ENCODE measurements at places on chromosomes 2 and 18.
A peak's percentile ranks its signal among the peaks of the same experiment; 100 is the strongest.

- DNase-seq, result no peak
These were observed 207.2 kb downstream of the ETAA1 start for GRCh38 chr2:67604360-67604759.

DNA sequence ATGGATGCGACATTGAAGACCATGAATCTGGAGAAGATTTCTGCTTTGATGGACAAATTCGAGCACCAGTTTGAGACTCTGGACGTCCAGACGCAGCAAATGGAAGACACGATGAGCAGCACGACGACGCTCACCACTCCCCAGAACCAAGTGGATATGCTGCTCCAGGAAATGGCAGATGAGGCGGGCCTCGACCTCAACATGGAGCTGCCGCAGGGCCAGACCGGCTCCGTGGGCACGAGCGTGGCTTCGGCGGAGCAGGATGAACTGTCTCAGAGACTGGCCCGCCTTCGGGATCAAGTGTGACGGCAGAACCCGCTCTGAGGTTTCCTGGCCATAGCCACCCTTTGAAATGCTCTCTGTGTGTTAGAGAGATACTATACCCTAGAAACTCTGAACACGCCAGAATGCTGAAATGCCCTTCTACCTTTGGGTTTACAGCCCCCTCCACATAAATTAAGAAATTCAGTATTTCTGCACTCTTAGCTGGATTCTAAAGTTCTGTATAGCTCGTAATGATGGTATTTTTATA, 659 bp downstream of the CHMP1B start:
- DNase-seq, result no peak

DNA sequence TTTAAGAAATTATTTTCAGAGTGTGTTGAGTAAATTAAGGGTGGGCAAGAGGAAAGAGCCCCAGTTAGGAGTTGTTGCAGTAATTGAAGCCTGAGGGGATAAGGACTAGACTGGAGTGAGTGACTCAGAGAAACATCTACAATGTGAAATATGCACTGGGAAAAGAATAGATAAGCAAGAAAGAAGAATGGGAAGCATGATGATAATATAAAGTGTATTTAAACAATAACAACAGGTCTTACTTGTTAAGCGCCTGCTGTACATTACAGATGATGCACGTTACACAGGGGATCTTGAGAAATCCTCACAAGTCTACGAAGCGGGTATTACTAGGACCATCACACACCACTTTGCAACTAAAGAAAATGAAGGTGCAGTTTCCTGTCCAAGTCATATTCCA, 73.6 kb upstream of the STK17B start:
- DNase-seq, result no peak

DNA sequence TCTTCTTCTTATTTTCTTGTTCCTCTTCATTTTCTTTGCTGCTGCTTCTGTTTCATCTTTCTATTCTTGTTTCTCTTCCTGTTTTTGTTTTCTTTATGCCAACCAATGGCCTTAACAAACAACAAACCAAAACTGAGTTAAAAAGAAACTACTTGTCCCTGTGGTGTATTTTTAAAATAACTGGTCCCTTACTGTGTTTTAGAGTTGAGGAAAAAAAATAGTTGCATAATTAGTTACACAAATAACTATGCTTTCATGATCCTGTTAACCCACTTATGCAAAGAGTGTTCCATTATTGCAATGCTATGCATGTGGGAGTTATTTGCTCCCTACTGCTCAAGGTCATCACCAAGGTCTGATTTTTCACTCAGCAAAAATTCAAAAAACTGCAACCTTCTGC, 39.5 kb upstream of the IMP4 start:
- no peak for DNase-seq

DNA sequence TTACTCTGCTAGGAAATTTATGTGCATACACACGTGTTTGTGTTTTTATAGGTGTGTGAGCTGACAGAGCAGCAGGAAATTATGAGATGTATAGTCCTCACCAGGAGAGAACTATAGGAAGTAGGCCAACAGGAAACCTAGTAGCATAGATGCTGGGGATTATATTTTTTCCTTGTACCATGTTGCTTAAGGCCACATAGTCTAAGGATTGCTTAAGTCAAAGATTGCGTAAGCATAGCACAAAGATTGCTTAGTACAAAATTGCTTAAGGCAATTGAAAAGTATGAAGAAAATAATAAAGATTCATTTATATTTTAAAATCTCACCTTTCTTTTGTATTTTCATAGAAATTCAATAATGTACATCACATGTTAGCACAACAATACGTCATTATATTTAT, 18.7 kb upstream of the CCDC102B start:
- DNase-seq, result no peak

DNA sequence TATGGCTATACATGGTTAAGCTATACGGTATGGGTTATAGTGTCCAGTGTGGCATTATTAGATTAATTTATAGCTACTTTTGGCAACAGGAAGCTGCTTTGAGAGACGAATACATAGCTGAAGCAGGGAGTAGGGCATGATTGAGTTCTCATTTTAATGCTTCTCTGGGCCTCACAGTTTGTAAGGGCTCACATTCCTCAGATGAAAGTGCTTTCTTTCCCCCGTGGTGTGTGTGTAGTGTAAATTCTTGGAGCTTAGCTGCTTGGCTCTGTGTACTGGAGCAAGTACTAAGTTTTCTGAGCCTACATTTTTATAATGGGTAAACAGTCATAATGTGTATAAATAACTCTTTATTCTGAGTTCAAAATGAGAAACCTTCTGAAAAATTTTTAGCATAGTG, 173.7 kb downstream of the PTPRM start:
- DNase-seq, result no peak

DNA sequence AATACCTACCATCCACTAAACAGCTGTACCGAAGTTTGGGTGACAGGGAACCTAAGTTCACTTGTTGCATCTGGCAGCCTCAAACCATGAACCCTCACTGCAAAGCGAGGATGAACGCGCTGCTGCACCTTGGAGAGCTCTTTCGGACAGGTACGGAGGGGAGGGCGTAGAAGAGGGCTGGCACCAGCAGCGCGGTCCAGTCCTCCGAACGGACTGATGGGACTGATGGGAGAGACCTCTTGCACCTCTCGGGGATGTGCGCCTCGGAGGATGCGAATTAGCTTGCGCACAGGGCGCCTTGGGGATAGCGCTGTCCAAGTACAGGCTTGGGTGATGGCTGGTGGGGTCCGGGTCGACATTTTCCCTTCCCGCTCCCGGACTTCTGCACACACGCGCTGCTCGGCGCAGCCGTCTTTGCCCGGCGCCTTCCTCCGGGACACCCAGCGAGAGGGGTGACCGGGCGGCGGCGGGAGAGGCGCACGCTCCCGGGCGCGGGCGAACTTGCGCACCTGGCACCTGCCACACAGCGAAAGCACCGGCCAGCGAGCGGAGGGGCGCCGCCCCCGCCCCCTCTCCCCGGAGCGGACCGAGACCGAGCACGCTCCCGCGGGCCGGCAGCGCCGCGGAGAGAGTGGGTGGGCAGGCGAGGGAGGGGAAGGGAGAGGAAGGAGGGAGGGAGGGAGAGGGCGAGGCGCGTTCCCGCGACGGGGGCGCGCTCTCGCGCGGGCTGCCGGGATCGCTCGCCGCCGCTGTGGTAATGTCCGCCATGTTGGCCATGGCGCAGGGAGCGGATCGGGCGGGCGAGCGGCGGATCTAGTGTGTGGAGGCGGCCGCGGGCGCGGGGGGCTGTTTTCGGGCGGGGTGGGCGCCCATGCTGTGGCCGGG, at the start of gene EPC2:
EPC2 (plus strand) TSS at position 754 of the 885 bp plus-strand sequence. CDS start 267 bp downstream, outside the sequence.
- peak; percentile 83 for DNase-seq

DNA sequence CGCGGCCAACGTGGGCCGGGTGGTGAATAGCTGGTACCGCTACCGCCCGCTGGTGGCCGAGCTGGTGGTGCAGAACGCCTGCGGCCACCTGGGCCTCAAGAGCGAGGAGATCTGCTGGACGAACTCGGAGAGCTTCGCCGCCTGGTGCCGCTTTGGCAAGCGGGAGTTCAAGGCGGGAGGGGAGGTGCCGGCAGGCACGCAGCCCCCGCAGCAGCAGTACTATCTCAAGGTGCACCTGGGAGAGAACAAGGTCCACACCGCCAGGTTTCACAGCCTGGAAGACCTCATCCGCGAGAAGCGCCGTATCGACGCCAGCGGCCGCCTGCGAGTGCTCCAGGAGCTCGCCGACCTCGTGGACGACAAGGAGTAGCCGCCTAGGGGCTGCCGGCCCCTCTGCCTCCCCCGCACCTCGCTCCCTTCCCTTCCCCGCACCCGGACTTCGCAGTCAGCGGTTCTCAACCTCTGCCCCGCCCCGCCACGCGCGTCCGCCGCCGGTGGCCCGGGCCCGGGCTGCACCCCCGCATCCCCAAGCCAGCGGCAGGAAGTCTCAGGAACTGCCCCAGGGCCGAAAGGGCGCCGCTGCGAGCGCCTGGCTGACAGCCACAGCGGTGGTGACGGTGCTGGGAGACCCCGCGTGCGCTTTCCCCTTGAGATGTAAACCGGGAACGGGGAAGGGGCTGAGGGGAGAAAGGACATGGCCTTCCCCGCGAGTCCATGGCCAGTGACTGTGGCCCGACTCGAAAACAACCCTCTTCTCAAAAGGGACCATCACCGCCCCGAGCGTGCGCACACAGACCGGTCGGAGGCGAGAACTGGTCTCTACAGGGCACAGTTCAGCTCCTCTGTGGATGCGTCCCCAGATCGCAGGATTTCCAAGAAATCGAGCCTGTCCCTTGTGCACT, 2.2 kb downstream of the LRATD1 start:
- no peak for DNase-seq

DNA sequence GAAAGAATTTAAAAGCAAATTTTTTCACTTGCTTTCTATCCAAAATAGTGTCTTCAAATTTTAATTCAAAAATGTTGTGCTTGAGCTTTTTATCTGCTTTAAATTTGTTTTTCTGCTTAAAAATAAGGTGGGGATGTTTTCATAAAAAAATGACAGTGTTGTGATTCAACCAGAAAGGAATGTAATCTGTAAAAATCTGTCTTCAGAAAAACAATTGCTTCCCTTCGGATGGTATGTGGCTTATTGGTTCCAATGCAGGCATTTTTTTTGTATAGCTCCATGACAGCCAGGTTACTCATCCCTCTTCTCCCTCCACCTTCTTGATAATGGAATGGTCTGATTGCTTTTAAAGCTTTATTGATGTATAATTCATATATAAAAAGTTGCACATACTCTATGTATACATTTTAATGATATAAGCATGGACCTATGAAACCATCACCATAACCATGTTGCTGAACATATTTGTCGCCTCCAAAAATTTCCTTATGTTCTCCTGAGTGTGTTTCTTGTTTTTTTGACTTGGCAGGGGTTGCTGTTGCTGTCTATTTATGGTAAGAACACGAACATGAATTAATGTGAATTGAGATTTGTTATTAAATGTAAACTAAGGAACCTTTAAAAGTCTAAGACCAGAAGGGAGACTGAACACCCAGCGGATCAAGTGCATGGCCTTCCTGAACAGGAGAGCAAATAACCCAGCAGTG, 363.7 kb upstream of the SPHKAP start:
- DNase-seq, result no peak

- no peak for DNase-seq
These were observed 179.1 kb downstream of the ZFP36L2 start for GRCh38 chr2:43047187-43047780.

DNA sequence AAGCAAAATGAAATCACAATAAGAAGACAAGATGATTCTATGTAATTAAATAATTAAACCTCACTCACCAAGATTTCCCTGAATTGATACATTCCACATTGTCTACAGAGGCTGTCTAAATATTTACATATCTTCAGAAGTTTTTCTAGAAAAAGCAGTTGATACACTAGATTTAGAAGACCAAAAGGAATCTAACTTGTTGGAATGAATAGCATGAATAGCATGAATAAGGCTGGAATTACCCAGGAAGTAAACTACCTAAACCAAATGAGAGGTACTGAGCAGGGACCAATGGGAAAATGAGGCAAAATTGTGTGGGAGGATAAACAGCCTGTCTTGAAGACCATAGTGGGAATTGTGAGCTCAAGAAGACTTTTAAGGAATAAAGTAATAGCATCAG, 479.7 kb downstream of the TXNL1 start:
- no peak for DNase-seq

DNA sequence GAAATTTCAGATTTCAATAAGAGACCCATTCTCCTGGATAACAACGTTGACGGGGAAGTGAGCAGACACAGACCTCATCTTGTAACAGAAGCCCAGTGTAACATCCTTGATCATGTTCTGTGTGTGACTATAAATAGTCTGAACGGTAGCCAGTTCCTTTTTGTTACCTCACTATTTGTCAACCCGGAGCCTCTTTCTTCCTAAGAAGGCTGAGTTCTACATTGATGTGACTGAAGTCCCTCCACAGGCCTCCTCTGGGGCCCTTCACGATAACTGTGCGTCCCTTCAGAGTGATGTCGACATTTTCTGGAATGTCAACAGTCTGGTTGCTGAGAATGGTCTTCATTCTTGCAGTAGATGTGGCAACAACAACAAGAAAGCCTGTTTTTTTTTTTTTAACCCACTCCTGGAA, 6.3 kb upstream of the PLEKHM3 start:
- DNase-seq, result no peak

GRCh38 chr2:190418727-190419126, 10.6 kb downstream of the MFSD6 start:
- no peak for DNase-seq

- no peak for DNase-seq
These were observed 3.1 kb upstream of the HTR2B start for GRCh38 chr2:231127936-231128335.

GRCh38 chr2:153294199-153294786, 184.3 kb downstream of the RPRM start:
- DNase-seq, result no peak

GRCh38 chr18:813172-814071, 1.4 kb upstream of the YES1 start:
- peak; percentile 64 for DNase-seq

- no peak for DNase-seq
These were observed 92.9 kb downstream of the COL5A2 start for GRCh38 chr2:189086710-189087109.

GRCh38 chr2:10940596-10940995, 28.9 kb downstream of the KCNF1 start:
- no peak for DNase-seq

DNA sequence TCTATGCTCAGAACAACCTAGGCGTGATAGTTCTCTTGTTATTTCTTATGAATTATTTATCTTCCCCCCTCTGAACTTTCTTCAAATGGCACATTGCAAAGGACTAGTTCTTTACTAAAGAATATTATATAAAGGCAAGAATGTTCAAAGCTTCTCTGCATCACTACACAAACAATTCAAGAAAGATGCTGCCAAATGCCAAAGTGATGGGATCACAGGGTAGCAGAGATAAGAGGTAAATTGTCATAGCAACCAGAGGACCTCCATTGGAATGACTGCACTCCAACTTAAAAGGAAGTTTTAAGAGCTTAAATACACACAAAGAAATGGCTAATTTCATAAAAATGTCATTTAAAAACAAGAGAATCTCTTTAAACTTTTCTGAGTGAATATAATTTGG, 72.8 kb downstream of the AQP4 start:
- no peak for DNase-seq

DNA sequence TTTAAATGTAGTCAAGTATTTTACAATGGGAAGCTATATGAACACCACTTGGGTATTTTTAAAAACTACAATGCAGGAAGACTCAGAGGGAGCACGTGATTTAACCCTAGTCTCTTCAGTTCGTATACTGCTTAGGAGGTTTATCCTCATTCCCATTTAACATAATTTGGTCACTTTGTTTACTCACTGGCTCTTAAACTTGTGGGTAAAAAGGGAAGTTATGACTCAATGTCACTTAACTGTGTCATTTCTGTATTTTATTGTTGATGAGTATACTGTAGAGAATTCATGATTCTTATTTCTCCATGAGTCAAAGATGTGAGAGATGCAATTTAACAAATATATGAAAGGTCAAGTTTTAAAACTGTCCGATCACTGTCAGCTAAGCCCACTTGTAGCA, 48.2 kb downstream of the SLC66A3 start:
- DNase-seq, result no peak
